ENCODE measurements at places on chromosomes 4 and X.

DNA sequence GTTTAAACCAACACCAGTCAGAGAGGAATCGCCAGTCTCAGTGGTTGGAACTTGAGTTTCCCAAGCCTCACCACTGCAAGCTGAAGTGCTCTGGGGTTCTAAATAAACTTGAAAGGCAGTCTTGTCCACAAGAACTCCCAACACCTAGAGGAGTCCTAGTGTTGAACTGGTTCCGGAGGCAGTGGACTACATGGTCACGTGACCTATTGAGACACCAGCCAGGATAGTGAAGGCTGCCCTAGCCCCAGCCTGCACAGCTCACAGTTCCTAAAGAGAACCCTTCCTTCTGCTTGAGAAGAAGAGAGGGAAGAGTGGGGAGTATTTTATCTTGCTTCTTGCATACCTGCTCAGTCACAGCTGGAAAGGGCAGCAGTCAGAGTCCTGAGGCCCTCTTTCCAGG lies 1012.7 kb upstream of the ADGRL3 start:
- no peak for DNase-seq

- DNase-seq, result no peak
Observed at GRCh38 chr4:15340902-15341732, 86.7 kb upstream of the C1QTNF7 start.

GRCh38 chr4:61251129-61251528 lies 51.0 kb downstream of the ADGRL3 start:
- DNase-seq, result no peak

- peak; percentile 29 for DNase-seq
Observed at GRCh38 chr4:13830449-13830848, 202.9 kb upstream of the BOD1L1 start.

DNA sequence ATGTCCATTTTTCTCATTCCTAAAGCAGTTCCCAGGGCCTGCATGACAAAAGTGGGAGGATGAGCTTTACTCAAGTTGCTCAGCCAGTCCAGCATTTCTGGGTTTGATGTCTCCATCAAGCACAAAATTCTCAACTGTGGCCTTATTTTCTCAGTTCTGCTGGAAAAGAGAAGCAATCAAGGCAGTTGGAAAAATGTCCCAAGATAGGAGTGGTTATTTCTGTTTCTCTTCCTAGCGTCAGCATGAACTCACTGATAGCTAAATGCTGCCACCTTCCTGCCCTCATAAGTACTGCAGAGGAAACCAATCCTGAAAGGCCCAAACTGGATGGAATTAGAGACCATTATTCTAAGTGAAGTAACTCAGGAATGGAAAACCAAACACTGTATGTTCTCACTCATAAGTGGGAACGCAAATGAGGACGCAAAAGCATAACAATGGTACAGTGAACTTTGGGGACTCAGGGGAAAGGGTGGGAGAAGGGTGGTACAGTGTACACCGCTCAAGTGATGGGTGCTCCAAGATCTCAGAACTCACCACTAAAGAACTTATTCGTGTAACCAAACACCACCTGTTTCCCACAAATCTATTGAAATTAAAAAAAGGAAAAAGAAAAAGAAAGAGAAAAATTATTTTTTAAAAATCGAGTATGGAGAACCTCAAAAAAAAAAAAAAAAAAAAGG lies 29.6 kb downstream of the ADH7 start:
- peak; percentile 90 for DNase-seq

DNA sequence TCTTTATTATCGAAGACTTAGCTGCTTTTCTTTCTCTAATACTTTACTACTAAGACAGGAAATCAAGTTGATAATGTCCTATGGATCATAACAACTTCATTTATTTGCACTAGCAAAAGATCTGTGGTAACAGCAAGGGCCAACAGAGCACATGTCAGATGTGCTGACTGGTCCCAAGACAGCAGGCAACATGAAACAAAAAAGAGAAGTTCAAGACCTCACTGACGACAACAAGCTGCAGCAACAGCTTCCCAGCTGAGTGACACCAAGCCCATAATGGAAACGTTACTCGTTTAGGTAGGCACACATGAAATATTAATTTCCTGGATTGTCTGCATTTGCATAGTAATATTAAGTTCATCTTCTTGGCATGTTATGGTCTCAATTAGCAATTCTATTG lies 126.9 kb downstream of the UNC5C start:
- no peak for DNase-seq

DNA sequence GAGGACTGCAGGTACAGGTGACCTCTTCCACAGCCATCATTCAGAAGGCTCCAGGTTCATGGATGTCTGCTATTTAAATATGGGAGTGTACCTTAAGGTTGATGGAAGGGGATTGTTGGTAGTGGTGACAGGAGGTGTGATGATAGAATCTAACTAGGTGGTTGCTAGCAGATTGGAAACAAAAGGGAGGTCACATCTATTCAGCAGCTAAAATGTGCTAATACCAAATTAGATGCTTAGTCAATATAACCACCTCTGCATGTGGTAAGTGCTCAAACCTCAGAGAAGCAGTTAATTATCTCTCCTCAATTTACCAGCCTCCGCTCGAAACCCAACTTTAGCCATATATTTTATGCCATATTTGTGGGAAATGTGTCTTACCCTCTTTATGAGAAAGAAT lies 98.7 kb upstream of the CCSER1 start:
- no peak for DNase-seq

GRCh38 chr4:88511236-88511635 lies 12.3 kb downstream of the PYURF start:
- no peak for DNase-seq

DNA sequence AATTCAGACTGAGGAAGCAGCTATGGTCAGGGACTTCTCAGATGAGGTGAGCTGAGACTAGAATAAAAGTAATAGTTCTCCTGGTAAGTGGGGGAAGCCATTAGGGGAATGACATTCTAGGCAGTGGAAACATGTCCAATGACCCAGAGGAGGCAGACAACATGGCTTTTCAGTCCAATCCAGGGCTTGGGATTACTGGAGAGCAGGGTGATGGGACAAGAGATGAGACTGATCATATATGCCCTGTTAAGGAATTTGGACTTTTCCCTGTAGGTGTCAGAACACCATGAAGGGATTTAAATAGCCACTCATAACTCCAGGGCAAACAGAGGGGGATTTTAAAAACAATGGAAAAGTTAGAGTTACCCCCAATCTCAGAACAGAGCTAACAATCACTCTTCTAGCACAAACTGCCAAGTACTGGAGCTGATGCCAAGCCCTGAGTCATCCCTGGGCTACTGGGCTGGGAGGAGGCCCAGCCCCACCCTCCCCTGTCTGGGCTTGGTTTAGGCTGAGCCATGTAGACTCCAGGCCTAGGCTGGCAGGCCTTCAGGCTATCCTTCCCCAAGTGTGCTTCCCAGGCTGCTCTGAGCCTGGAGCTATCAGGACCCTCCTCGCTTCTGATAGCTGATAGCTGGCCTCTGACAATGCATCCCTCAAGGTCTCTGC lies 22.7 kb upstream of the MSN start:
- DNase-seq, result peak; percentile 93

- no peak for DNase-seq
Observed at GRCh38 chr4:70603856-70604255, 11.8 kb downstream of the AMBN start.

All from astrocyte of the hippocampus (primary cell).